Esophagus squamous epithelium (tissue), 5 donors: ENCODE measurements at places on chromosomes 11 and 22.

DNA sequence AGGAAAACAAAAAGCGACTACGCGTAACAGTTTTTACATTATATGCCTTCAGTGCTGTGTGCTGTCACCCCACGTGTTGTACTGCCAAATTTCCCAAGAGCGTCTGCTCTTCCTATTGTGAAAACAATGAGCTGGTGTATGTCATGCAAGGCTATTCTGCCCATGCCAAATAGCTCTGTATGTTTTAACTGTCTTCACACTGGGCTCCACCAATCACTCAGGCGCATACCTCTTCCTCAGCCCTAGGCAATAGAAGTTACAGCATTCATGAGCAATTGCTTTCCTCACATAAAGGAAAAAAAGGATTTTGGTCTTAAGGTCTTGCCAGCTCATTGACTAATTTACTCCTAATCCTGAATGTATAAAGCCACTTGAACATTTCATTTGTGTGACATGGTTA, 606.8 kb downstream of the NTM start:
- no peaks in the 10 kb centered on the region for H3K4me1 ChIP-seq
- DNase-seq: no peak
- no peaks in the 10 kb centered on the region for H3K27me3 ChIP-seq
- H3K4me3 ChIP-seq: no peak overlapping the region
- H3K27ac ChIP-seq: no peak overlapping the region

DNA sequence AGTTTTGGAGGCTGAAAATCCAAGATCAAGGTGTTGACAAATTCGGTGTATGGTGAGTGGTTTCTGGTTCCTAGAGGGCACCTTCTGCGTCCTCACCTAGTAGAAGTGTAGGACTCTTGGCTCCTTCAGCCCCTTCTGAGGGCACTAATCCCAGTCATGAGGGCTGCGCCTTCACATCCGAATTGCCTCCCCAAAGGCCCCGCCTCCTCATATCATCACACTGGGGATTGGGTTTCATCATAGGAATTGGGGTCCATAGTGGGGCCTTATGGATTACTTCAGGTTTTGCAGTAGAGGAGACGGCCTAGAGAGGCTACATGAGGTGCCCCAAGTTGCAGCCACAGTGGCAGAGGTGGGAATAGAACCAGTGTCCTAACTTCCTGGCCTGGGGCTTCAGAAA, 87.1 kb downstream of the CEP164 start:
- no peaks in the 10 kb centered on the region for H3K4me1 ChIP-seq
- no peaks in the 10 kb centered on the region for H3K27me3 ChIP-seq
- no peak for DNase-seq
- no peak overlapping the region for H3K27ac ChIP-seq

DNA sequence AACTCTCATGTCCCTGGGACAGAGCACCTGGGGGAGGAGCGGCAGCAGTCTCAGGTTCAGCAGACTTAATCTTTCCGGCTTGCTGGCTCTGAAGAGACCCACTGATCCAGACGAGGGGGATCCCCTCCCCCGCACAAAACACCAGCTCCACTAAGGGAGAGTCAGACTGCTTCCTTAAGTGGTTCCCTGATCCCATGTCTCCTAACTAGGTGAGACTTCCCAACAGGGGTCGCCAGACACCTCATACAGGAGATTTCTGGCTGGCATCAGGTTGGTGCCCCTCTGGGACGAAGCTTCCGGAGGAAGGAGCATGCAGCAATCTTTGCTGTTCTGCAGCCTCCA, 157.2 kb upstream of the TMEM45B start:
- no peaks in the 10 kb centered on the region for H3K36me3 ChIP-seq
- peaks cover 9% of the 10 kb centered on the region for H3K4me1 ChIP-seq
- H3K27me3 ChIP-seq: no peaks in the 10 kb centered on the region
- H3K27ac ChIP-seq: no peak overlapping the region
- H3K4me3 ChIP-seq: no peak overlapping the region

GRCh38 chr11:66333220-66333877, 2.9 kb downstream of the RIN1 start:
- no peaks in the 10 kb centered on the region for H3K27me3 ChIP-seq
- DNase-seq: no peak
- H3K36me3 ChIP-seq: peaks cover 45% of the 10 kb centered on the region
- H3K4me3 ChIP-seq: no peak overlapping the region
- H3K27ac ChIP-seq: no peak overlapping the region

DNA sequence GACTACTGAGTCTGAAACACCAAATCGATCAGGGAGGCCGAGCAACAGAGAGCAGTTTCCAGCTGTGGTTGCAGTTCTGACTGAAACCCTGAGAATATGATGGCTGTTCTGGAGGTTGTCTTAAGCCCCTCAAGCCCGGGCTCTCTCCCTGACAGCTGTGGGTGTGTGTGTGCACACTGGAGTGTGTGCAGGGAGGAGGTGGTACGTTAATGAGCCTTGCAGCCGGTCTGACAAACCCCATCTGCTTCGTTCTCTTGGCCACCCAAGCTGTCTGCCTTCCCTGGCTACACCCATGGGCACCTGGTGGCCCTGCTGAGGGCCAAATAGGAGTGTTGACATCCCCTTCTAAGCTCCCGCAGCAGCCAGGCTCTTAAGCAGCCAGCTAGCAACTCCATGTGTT, 189.8 kb downstream of the KIRREL3 start:
- H3K4me3 ChIP-seq: no peak overlapping the region
- H3K27me3 ChIP-seq: no peaks in the 10 kb centered on the region
- H3K4me1 ChIP-seq: no peaks in the 10 kb centered on the region
- no peak for DNase-seq
- H3K27ac ChIP-seq: no peak overlapping the region

DNA sequence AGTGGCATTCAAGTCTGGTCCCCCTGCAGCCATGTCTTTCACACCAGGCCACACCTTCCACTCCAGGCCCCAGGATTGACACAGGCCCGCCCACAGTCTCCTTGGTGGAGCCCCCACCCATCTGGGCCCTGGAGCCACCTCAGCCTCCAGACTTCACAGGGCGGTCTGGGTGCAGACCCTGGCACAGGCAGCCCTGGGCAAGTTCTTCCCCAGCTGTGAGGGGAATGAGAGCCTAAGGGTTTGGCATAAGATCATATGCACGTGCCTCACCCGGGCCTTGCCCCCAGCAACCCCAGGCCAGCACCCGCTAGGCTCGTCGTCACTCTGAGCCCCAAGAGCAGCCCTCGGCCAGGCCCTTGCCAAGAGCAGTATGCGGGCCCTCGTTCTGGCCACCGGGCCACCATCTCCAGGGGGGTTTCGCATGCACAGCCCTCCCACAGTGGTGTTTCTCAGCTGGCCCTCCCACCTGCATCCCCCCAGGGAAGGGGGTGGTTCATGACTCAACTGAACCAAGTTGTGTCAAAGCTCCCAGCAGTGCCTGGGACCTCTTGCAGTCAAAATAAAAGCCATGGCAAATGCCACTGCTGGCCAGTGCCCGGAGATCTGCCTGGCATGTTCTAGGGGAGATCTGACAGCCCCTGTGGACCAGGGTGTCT, 70.4 kb upstream of the KCNQ1OT1 start:
- H3K4me3 ChIP-seq: no peak overlapping the region
- no peaks in the 10 kb centered on the region for H3K36me3 ChIP-seq
- DNase-seq: no peak
- H3K4me1 ChIP-seq: no peaks in the 10 kb centered on the region
- H3K27ac ChIP-seq: no peak overlapping the region
- H3K27me3 ChIP-seq: no peaks in the 10 kb centered on the region

DNA sequence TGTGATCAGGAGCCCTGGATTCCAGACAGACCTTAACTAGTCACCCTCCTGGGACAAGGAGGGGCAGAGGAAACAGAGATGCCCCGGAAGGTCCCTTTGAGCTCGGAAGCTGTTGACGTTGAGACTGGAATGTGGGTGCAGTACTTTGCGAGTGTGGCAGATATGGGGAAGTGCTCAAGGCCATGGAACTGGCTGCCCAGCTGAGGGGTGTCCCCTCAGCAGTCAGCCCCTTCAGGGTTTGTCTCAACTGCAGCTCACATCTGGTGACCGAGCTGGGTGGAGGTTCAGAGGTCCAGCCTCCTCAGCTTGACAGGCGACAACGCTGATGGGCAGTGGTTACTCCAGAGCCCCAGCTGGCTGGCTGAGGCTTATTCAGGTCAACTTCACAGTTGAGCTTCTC, 150.3 kb upstream of the SNX19 start:
- H3K36me3 ChIP-seq: no peaks in the 10 kb centered on the region
- no peak overlapping the region for H3K4me3 ChIP-seq
- peaks cover 9% of the 10 kb centered on the region for H3K4me1 ChIP-seq

GRCh38 chr11:29190313-29190712, 826.5 kb downstream of the KCNA4 start:
- no peaks in the 10 kb centered on the region for H3K36me3 ChIP-seq
- no peak overlapping the region for H3K4me3 ChIP-seq
- H3K27ac ChIP-seq: no peak overlapping the region
- no peaks in the 10 kb centered on the region for H3K4me1 ChIP-seq
- DNase-seq: no peak
- no peaks in the 10 kb centered on the region for H3K27me3 ChIP-seq

DNA sequence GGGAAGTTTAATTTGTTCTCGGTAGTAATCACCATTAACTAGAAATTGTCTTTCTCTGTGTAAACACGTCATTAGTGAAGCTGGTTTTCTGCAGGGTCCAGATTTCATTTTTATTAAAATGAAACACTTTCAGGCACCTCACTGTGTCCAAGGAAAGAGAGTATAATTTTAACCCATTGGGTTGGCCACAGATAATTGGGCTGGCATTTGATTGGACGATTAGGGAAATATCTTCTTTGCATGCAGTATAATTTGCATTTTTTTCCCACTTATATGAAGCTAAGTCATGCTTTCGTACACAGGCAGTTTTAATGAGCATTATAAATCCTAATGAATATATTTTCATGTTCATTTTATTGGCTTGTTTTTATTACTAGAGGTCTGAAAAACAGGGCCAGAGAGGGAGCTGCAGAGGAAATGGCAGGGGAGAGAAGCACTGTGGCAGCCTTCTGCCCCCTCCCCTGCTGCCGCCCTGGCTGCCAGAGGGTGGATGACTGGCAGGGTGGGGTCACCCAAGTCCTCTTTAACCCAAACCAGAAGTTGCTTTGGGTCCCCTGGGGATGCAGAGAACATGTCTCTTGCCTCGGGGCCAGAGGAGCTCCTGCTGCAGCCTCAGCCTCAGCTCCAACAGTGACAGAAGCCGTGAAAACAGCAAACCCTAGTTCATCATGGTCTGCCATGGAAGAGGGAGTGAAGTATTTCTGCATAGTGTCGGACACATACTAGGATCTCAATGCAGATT, 93.9 kb downstream of the PKNOX2 start:
- no peak overlapping the region for H3K4me3 ChIP-seq
- peaks cover 7% of the 10 kb centered on the region for H3K4me1 ChIP-seq
- DNase-seq: no peak
- H3K27ac ChIP-seq: no peak overlapping the region

GRCh38 chr11:119729581-119729927, 554 bp upstream of the NECTIN1 start:
- DNase-seq: no peak
- no peaks in the 10 kb centered on the region for H3K27me3 ChIP-seq
- H3K4me3 ChIP-seq: peak overlapping the region; percentile 95
- peak overlapping the region; percentile 93 for H3K27ac ChIP-seq
- H3K36me3 ChIP-seq: no peaks in the 10 kb centered on the region
- peaks cover 52% of the 10 kb centered on the region for H3K4me1 ChIP-seq

- H3K27ac ChIP-seq: no peak overlapping the region
- peaks cover 14% of the 10 kb centered on the region for H3K27me3 ChIP-seq
- H3K4me3 ChIP-seq: no peak overlapping the region
- no peak for DNase-seq
- peaks cover 36% of the 10 kb centered on the region for H3K4me1 ChIP-seq
Observed at GRCh38 chr11:27702811-27703210, 2.6 kb upstream of the BDNF start.

GRCh38 chr11:108906329-108906728, 241.5 kb downstream of the DDX10 start:
- H3K4me1 ChIP-seq: no peaks in the 10 kb centered on the region
- H3K36me3 ChIP-seq: no peaks in the 10 kb centered on the region
- no peak overlapping the region for H3K4me3 ChIP-seq
- DNase-seq: no peak

GRCh38 chr22:44701187-44701790, 715 bp upstream of the PRR5 start:
- H3K27ac ChIP-seq: no peak overlapping the region
- H3K4me1 ChIP-seq: peaks cover 22% of the 10 kb centered on the region
- DNase-seq: no peak

- no peaks in the 10 kb centered on the region for H3K27me3 ChIP-seq
- no peaks in the 10 kb centered on the region for H3K36me3 ChIP-seq
- H3K4me1 ChIP-seq: no peaks in the 10 kb centered on the region
- H3K27ac ChIP-seq: no peak overlapping the region
- DNase-seq: no peak
- no peak overlapping the region for H3K4me3 ChIP-seq
Observed at GRCh38 chr11:104152941-104153505, 10.9 kb downstream of the PDGFD start.

- no peaks in the 10 kb centered on the region for H3K36me3 ChIP-seq
- H3K27me3 ChIP-seq: no peaks in the 10 kb centered on the region
- H3K4me1 ChIP-seq: peaks cover 11% of the 10 kb centered on the region
- H3K27ac ChIP-seq: no peak overlapping the region
- no peak overlapping the region for H3K4me3 ChIP-seq
Observed at GRCh38 chr11:95918720-95919119, 5.2 kb downstream of the MTMR2 start.

DNA sequence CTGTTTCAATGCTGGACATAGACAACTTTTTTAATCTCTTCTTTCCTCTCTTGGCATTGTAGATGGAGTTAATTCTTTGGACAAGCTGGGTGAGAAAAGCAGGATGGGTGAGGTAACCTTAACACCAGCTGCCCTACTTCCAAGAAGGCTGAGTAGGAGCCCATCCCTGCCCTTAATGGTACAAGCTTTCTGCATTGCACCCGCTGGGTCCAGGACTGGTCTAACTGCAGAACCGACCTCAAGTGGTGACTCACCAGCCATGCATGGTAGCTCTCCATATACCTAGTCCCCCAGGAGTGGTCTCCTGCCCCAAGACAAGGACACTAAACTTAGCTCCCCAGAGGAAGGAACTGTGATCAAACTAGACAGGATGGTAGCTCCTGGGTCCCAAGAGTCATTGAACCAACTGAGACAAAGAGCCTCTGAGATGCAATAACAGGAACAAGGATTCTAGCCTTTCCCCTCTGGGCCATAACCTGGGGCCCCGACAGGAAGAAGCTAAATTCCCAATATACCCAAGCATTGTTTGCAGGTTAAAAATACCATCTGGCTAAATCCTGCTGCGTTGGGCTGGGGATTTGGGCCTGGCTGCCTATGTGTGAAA, 32.1 kb downstream of the RPL27A start:
- no peaks in the 10 kb centered on the region for H3K27me3 ChIP-seq
- no peak for DNase-seq
- H3K27ac ChIP-seq: peak overlapping the region; percentile 86
- H3K4me1 ChIP-seq: peaks cover 73% of the 10 kb centered on the region
- H3K4me3 ChIP-seq: no peak overlapping the region
